KBM-7 (cell line): ENCODE measurements at places on chromosomes 2 and 18.

DNA sequence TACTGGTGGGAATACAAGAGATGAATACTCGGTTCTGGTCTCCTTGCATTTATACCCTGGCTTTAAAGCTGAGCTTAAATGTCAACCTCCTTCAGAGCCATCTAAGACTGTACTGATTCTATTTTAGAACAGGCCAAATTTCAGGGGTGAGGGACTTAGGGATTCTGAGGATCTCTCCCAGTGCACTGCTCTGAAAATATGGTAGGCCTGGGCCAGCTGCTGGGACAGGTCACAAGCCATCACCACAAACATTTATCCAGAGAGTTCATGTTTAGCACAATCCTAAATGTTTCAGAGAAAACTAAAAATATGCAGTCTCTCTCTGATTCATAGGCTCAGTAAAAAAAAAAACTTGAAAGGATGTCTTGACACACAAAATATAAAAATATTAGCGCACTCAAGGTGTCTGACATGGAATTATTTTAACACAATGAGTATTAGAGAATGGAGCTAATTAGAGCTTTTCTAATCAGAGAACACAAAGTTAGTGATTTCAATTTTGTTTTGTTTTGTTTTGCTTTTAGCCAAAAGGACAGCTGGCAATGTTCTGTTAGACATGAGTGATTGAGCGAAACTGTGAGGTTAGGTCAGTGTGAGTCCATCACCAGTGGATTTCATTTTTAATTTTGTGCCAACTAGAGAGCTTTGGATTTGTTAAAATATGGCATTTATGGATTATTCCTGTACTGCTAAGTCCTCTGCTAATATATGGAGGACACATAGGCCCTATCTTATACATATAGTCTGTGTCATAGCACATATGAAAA is 38.8 kb downstream of the MFSD6 start:
- DNase-seq, result no peak

- DNase-seq, result no peak
These were observed 29.6 kb upstream of the PXDN start for GRCh38 chr2:1773883-1774282.

DNA sequence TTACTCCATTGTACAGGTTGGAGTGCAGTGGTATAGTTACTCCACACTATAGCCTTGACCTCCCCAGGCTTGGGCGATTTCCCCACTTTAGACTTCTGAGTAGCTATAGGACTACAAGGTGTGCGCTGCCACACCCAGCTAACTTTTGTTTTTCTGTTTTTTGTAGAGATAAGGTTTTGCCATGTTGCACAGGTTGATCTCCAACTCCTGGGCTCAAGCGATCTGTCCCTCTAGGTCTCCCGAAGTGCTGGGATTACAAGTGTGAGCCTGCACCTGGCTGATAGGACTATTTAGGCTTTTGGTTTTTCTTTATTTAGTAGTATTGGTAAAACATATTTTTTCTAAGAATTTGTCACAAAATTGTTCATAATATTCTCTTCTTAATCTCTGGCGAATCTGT is 121.7 kb downstream of the PHLPP1 start:
- DNase-seq, result no peak

- DNase-seq, result no peak
These were observed 153.3 kb upstream of the THSD7B start for GRCh38 chr2:136612079-136612478.

DNA sequence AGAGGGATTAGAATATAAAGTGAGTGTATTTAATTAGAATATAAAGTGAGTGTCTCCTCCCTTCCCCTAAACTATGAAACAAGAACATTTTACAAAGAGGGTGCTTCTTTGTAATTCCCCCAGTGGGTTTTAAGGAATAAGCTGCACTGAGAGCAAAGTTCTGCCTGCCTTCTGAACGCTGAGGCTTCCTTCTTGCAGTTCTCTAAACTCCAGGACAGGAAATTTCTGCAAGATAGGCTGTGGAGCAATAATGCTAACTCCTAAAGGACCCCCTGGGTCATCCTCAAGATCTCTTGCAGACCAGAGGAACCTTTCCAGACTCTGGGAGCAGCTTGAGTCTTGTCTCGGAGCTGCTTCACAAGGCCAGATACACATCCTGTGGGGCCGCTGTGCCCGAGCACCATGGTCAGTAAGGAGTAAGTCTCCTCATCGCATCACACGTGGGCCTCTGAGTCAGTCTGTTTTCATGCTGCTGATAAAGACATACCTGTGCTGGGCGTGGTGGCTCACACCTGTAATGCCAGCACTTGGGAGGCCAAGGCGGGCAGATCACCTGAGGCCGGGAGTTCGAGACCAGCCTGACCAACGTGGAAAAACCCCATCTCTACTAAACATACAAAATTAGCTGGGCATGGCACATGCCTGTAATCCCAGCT is 87.5 kb upstream of the KCNE4 start:
- no peak for DNase-seq

DNA sequence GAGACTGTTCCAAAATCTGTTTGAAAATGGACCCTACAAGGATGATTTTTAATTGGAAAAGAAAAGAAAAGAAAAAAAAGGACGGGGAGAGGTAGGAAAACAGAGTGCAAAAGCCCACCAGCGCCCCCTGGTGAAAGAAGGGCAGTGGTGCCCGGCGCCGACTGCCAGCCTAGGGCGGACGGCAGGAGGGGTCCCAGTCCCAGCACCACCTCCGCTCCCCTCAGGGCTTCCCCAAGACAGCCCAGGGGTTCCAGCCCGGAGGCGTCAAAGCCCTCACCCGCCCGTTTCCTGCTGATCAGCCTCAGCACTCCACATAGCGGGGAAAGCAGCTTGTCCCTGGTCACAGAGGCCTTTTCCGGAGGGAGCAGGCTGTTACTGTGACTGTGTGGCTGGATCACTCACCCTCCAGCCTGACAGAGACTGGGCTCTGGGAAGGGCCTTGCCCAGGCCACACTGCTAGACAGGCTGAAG is 213.9 kb downstream of the TFCP2L1 start:
- peak; percentile 70 for DNase-seq

GRCh38 chr2:160432633-160433032 is 61.0 kb downstream of the RBMS1 start:
- DNase-seq, result no peak

DNA sequence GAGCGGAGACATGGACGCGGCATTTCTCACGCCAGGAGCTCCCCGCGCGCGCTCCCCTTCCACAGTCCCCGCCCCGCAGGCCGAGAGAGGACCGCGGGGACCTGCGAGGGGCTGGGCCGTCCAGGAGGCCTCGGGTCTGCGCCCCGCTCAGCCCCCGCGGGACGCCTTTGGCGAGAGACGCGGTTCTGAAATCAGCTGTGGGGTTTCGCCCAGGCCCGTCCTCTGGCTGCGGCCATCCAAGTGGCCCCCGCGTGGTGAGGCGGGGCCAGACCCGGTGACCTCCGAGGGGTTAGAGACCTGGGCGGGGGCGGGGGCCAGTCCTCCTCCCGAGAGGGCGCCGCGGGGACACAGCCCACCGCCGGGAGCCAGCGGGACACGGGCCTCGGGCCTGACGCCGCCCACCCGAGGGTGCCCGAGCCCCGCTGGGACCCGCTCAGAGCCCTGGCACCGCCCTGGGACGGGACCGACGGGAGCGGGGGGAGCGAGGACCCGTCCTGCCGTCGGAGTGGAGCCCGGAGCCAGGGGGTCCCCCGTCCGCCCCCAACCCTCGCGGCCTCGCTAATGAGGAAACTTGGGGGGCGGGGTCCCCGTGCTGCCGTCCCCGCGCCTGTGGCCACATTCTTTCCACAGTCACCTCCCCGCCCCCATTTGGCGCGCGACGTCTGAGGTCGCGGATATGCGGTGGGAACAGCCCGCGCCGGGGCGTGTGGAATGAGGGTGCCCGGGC is 6.1 kb upstream of the SALL3 start:
- DNase-seq, result no peak

DNA sequence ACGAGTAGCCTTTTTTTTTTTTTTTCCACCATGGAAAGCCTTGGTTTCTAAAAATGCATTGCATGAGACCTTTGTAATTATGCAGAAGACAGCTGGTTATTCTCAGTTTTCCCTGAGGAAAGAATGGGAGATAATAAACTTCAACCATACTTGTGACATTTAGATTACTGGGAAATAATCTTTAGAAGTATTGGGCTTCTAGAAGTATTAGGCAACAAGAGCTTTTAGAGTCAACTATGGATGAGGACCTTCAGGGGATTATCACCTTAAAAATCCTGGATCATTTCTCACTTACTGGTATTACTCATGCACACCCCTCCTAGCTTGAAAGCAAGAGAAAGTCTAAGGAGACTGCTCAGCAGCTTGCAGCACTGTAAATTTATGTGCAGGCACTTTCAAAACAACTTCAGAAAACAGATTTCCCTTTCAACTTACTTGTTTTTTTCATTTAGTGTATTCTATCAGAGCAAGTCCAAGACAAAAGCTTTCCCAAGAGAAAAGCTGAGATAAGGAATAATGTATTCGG is 175.9 kb downstream of the NRXN1 start:
- DNase-seq, result no peak

- no peak for DNase-seq
These were observed 79.4 kb downstream of the SCG2 start for GRCh38 chr2:223522796-223523195.

- no peak for DNase-seq
These were observed 666.3 kb downstream of the TSN start for GRCh38 chr2:122421775-122422174.

- DNase-seq, result no peak
These were observed 19.4 kb upstream of the KIF1A start for GRCh38 chr2:240839152-240840143.

DNA sequence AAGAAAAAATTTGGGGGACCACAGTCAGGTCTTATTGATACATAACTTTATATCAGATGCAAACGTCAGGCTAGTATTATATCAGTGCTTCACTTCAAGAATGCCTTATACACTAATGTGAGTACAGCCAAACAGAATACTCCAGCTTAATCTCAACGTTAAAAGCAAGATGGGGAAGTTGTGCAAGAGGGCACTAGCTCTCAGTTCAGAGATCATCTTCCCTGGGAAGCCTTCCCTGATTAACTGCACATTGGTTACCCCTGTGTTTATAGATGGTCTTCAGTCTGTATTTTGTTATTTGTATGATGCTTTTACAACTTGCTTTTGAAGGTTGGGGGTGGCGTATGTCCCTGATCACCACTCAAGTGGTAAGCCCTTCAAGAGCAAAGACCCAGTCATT is 11.4 kb downstream of the EPAS1 start:
- DNase-seq, result no peak

DNA sequence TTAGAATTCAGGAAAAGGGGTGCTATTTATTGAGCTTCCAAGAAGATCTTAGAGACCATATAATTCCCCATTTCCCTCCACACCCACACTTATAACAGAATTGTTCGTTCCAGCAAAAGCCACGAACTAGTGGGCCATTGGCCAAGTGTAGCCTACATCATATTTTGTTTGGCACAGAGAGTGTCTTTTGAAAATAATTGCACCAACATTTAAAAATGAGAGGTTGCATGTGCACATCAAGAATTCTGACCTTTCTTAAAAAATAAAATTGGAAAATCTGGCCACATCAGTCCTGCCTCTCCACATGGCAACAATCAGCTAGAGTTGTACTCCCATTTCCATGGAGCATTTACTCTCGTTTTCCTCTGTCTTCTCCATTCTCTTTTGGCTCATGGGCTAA is 655.5 kb upstream of the FANCL start:
- DNase-seq, result no peak

- DNase-seq, result no peak
These were observed 188.7 kb upstream of the SATB2 start for GRCh38 chr2:199646439-199646838.

GRCh38 chr2:12982149-12982584 is 265.4 kb downstream of the TRIB2 start:
- DNase-seq, result no peak

DNA sequence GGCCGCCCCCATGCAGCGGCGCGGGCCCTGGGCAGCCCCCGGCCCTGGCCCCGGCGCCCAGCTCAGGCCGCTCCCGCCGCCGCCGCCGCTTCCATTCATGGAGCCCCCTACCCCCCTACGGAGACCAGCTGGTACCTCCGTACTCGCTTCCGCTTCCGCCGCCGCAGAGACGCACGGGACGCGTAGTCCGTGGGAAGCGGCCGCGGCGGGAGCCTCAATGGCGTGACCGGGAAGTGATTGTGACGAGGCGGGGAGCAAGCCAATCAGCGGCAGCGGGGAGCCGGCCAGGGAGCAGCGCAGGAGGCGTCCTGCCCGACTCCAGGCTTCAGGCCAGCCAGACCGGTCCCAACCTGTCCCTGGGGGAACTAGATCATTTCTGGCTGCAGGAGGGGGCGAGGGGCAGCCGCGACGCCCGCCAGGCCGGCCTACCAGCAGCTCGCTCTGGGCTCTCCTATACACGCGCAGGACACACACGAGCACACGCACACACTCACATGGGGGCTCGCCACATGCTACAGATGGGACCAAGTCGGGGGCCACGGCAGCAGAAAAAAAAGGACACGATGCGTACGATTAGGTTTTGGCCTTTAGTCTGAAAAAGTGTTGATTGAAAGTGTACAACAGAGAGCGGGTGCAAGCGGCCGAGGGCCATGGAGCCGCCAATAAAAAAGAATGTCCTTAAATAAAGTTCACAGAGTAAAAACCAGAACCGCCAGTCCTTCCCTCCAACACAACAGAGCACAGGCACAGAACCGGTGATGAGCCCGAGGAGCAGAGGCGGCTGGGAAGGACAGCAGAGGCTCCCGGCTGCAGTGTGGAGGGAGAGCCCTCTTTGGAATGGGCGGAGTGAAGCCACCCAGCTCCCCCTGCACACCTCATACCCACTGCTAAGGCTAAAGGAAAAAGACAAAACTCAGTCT is at the start of gene ZNF513:
Gene ZNF513, minus strand, starts transcription at position 109 of the 920 bp plus-strand sequence. CDS start 208 bp downstream, outside the sequence.
- DNase-seq, result peak; percentile 90

DNA sequence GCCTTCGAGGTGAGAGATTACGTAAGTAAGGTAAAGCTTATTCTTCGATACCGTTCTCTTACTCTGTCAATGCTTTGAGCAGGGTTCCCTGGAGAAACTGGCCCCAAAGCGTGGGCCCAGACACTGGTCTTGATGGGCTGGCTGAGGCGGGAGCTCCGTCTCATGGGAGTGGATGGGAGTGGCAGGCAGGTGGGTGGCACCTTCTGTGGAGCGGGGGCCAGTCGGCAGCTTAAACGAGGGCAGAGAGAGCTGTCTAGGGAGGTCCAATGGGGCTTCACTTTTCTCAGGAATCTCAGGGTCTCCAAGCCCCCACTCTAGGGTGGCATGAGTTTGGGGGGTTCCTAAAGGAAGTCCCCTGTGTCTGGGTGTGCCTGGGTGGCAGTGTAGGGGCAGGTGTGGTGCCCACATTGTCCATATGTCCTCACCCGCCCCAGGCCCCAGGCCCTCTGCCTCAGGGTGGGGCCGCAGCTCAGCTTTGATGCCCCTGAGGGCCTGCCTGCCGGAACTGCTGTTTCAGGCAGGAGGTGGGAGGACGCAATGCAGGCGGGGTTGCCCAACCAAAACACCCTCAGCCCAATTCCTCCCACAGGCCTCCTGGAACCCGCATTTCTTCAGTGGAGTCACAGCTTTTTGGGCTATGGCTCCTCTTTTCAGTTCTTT is 32.5 kb upstream of the FOSL2 start:
- peak; percentile 60 for DNase-seq

GRCh38 chr2:47715552-47715951 is 67.4 kb upstream of the MSH6 start:
- no peak for DNase-seq

DNA sequence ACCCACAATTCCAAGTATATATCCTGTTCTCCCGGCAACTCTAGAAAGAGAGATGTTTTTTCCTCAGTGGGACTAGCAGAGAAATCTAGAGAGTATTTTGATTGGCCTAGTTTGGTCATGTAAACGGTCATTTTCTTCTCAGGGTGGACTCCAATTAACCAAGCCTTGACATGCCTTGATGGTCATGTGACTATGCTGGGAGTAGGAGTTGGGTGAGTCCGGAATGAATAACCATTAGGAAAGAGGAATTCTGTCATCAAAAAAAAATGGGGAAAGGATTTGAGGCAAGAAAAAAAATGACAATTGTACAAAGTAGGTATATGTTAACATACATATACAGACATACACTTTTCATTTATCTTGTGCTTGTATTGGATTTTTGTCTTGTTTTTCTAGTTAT is 248.2 kb upstream of the CDH20 start:
- DNase-seq, result no peak
